ENCODE measurements at places on chromosomes 7 and 10. TPM values are rescaled to one million over a fixed set of nuclear protein-coding genes. Genes with fewer than 3 reads are reported as not detected.

The CALY gene
- total RNA-seq = not detected

The NAT16 gene
- 0.11 TPM for total RNA-seq

The NKX1-2 gene
- 0.11 TPM for total RNA-seq

The SFTPD gene
- total RNA-seq = not detected

The TEX36 gene
- total RNA-seq = 0.27 TPM
